ENCODE measurements at places on chromosomes 11 and 22.
A peak's percentile ranks its signal among the peaks of the same experiment; 100 is the strongest.

DNA sequence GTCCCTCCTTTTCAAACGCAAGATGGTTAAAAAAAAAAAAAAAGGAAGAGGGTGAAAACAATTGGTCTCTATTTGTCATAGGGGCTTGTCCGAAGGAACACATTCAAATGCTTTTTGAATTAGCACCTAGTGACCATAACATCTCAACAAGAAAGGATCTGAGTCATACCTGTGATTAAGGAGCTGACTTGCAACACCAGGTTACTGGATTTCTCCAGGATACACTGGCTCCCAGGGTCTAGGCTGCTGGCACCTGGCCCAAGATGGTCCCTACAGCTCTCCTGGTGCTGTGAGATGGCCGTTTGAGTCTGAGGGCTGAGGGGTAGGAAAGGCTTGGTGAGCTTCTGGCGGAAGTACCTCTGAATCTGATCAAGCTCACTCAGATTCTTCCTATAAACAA is 28.4 kb upstream of the UCP3 start:
- DNase-seq: no peak

DNA sequence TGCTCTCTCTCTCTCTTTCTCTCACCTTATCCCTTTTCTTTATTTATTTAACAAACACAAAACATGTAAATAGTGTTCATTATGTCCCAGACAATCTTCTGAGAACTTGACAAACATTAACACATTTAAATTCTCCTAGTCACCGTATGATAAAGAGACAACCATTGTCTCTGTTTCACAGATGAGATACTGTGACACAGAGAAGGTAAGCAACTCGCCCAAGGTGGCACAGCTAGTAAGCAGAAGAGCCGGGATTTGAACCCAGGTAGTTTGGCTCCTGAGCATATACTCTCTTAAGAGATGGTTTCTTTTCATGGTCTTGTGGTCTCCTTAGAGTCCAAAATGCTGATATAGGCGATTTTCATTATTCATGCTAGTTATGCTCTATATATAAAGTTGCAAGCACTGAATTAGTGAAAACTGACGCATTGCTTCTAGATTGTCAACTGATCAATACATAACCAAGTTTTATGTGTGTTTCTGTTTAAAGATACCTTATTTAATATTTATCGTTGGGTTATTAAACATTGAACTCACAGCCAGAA is 58.1 kb downstream of the MIAT start:
- no peak for DNase-seq

DNA sequence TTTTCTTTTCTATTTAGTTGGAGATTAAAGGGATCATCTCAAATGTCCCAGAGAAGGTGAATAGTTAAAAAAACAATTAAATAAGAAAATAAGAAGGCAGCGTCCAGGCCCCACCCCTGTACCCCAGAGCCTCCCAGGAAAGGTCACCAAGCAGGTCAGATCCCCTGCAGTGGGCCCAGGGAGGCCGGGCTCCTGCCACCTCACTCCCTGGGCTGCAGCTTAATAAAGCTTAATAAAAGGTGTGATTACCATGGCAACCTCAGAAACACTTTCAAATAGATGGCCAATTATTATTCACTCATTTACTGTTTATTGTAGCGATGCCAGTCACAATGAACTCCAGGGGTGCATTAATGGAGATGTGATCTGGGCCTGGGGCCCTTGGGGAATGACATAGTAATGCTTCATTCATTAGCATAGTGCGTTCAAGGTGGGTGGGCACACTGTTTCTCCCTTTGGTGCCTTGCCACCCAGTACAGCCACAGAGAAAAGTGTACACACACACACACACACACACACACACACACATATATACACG is 386.2 kb downstream of the CADM1 start:
- DNase-seq: no peak

DNA sequence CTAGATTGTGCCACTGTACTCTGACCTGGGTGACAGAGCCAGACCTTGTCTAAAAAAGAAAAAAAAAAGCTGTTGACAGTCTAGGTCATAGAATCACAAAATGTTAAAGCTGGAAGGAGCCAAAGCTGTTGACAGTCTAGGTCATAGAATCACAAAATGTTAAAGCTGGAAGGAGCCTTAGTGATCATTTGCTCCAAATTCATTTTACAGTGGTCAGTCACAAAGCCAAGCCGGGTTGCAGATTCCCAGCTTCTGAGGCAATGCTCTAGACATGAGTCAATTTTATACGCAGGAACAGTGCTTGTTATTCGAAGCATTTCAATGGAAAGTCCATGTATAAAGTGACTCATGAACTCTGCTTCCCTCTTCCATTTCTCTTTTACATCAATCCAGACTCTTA is 47.4 kb downstream of the SYT13 start:
- DNase-seq: peak; percentile 5
